ENCODE measurements at places on chromosomes 13 and 19. TPM values are rescaled to one million over a fixed set of nuclear protein-coding genes. Genes with fewer than 3 reads are reported as not detected.

GRCh38 chr13:45595965-45596364, 19.6 kb downstream of the ERICH6B start:
- no peaks in the 10 kb centered on the region for H3K27me3 ChIP-seq
- DNase-seq: no peak
- H3K36me3 ChIP-seq: no peaks in the 10 kb centered on the region
- no peak overlapping the region for H3K4me3 ChIP-seq
- H3K27ac ChIP-seq: no peak overlapping the region
- no peaks in the 10 kb centered on the region for H3K4me1 ChIP-seq

Gene MAST1
- 2.0 TPM for total RNA-seq

DNA sequence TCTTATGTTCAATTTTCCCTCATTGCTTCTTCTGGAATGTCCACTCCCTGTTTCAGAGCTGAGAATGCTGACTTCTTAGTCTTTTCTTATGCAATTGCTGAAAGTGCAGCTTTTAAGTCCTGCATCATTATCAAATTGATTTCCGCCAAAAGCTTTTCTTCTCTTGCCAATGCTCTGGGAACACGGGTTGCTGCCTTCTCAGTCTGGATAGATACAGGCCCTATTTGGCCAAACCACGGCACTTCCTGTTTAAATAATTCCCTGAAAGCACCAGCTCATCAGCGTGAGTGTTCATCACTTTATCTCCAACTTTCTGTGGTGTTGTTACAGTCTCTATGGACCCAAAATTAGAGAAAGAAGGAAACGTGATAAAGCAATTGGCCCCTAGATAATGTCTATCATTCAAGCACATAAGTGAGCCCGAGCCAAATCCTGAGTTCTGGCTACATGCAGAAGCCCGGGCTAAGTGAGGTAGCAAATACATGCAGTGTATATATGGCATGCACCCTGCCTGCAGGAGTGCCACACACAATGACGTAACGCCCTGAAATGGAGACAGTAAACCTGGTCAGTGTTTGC, 85.7 kb downstream of the CYSLTR2 start:
- no peaks in the 10 kb centered on the region for H3K4me1 ChIP-seq
- H3K36me3 ChIP-seq: no peaks in the 10 kb centered on the region
- H3K27me3 ChIP-seq: no peaks in the 10 kb centered on the region
- no peak overlapping the region for H3K27ac ChIP-seq
- no peak overlapping the region for H3K4me3 ChIP-seq

Gene KL
- 3.7 TPM for total RNA-seq

Gene SCAF1
- 72.2 TPM for total RNA-seq

Data from ascending aorta (tissue), 2 donors.